ENCODE measurements at places on chromosomes 3 and 15.

DNA sequence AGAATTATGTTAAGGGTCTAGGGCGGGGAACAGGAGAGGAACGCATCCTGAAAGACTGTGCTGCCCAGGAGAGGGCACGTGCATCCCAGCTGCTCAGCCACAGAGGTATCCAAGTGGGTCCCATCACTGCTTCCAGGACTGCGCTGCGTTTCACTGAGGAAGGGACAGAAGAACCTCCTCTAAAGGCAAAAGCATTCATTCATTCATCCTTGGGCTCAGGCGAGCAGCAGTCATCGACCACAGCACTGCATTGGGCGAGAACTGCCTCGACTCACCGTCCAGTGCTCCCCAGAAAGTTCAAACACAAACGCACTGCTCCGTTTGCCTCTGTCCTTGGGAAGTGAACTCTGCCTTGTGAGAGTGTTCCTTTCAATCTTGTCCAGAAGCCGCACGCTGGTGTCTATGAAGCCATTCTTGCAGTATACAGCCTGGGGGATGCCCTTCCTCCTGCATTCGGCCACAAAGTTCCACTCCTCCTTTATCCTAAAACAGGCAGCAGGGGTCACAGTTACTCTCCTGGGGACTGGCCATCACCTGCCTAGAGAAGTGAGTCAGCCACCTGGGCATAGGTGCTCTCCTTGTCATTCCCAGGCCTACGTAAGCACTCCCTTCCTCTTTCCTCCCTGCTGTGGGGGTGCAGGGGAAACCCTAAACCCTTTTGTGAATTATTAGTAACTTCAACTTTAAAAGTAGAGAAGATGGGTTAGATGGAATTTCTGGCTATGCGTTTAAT is 21.2 kb downstream of the LRRC2 start:
- DNase-seq = no peak

DNA sequence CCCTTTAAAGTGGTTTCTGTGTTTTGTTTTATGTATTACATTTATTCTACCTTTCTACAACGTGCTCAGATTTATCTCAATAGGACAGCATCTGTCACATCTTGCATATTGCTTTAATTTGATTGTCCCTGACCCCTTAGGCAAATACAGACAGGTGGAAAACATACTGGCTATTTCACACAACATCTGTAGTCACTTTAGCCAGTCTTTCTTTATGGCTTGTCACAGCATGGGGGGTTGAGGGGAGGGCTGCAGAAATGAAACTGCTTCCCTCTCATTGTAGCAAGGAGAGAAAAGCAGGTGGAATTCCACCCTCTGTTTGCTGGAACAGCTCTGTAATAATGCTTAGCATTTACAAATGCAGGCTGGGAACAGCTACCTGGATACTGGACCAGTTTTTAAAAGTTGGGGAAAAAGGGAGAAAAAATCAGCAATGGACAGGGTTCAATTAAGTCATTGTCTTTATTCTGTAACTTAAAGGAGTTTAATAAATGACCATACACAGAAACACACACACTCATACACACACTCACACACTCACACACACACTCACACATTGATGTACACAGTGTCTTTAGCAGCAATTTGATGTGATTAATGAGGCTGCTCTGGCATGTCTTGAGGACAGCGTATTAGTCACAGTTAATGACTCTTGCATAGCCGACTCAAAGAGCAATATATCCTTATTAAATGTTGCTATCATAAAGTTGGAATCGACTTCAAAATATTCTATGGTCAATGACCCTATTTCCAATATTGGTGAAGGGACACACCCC is 283.7 kb upstream of the GBE1 start:
- no peak for DNase-seq

DNA sequence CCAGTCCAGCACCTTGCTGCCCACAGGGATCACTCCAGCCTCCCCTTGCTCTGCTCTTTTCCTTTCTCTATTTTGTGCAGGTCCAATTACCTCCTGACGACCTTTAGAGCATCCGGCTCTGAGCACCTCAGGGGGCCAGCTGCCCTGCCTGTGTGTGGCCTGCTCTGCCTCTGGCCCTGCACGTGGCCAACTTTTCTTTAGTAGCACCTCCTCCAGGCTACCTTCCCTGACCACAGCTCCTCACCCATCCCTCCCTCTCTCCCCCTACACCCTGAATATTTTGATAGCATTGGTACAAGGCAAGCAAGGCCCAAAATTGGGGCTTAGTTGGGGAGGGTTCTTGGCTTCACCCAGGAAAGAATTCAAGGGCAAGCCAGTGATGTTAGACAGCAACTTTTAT is 66.9 kb upstream of the PRR20G start:
- DNase-seq = no peak

- no peak for DNase-seq
Observed at GRCh38 chr3:48798998-48799397, 48.7 kb downstream of the PRKAR2A start.

DNA sequence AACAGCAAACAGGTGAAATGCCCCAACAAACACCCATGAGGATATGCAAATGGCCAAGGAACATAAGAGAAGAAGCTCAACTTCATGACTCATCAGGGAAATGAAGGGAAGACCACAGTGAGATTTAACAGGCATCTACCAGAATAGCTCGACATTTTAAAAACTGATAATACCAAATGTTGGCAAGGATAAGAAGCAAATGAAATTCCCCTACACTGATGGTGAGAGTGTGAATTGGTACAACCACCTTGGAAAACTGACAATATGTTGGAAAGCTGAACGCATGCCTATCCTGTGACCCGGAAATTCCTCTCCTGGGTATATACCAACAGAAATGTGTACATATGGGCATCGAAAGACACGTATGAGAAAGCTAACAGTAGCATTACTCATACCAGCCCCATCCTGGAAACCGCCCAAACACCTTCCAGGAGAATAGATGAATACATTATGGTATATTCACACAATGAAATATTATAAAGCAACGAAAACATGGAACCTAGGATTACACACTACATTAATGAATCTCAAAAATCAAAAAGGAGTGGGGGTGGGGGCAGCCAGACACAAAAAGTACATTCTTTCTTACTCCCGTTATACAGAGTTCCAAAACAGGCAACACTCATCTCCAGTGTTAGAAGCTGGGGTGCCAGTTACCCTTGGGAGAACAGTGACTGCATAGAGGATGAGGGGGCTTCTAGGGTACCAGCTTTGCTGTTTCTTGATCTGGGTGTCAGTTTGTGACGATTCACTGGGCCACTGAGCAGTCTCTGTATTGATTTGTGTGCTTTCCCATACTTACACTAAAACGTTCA is 16.9 kb downstream of the RFTN1 start:
- DNase-seq = no peak

DNA sequence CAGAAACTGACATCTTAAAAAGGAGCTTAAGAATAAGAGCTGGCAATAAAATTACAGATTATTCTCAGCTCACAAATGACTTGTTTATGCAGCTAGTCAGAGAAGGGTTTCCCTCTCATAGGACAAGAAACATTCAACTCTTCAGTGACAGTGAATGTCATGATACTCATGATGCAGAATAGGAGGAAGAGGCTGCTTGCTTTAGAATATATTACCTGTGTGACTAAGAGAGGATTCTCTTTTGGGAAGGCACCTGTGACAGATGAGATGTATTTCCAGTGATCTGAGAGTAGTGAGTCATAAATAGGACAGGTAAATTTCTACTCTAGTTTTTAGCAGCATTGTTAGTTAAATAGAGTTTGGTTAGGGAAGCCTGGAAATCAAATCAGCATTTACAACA is 39.9 kb downstream of the RASA2 start:
- DNase-seq = no peak

DNA sequence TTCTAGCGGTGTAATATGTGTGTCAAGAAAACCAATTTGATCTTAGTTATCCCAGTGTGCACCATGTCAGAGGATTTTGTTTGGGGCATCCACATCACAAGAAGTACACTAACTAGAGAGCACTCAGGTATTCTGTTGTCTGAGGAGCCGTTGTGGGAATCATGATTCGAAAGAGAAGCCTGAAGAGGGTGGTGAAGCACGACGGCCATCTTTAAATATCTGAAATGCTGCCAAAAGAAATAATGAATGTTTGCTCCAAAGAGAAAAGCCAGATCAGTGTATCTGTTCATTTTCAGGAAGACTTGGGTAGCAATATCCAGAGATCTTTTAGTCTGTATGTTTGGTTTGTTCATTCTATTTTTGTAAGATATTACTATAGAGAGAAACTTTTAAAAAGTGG is 180.7 kb downstream of the KLHL25 start:
- no peak for DNase-seq

DNA sequence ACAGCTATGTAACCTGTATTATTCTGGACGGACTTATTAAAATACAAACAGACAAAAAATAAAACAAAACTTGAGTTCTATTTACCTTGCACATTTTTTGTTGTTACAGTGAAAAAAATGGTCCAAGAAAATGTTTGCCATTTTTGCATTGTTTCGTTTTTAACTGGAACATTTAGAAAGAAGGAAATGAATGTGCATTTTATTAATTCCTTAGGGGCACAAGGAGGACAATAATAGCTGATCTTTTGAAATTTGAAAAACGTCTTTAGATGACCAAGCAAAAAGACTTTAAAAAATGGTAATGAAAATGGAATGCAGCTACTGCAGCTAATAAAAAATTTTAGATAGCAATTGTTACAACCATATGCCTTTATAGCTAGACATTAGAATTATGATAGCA is 17.1 kb downstream of the LMOD3 start:
- DNase-seq = no peak

GRCh38 chr3:134267996-134268395 is 17.3 kb upstream of the RYK start:
- no peak for DNase-seq

- DNase-seq = no peak
Observed at GRCh38 chr15:23606226-23606625, 40.8 kb downstream of the MKRN3 start.
